ENCODE measurements at places on chromosomes 16 and 17.
A peak's percentile ranks its signal among the peaks of the same experiment; 100 is the strongest.

GRCh38 chr16:20114356-20114755 lies 40.7 kb upstream of the GPR139 start:
- peak; percentile 33 for DNase-seq

DNA sequence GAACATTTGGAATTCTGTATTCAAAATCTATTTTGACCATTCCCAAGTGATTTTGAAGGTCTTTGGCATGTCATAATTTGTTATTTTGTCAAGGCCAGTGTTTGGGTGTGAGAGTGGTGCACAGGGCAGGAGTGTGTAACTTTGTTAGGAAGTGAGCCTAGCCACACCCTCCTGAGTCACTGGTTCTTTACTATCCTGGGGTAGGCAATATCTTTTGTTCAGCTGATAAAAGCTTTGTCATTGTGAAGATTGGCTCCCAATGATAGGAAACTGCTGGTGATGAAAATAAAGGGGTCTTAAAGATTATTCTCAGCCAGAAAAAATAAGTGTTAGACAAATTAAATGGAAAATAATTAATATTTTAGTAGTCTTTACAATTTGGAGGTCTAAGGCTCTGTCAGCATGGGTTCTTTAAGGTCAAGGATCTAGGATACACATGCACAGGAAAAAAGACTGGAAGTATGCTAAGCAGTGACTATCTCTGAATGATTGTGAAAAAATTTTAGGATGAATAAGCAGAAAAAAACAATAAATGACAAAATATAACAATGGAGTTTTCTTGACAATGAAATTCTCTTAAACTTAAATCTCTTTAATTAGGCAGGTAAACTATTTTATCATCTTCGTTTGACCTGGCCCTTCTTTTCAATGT lies 5.1 kb downstream of the UBN1 start:
- no peak for DNase-seq

GRCh38 chr16:3664187-3664896 lies 9.9 kb downstream of the DNASE1 start:
- no peak for DNase-seq

GRCh38 chr16:49523435-49524159 lies 150.0 kb downstream of the C16orf78 start:
- no peak for DNase-seq

GRCh38 chr17:37701496-37701898 lies 43.4 kb downstream of the HNF1B start:
- DNase-seq, result no peak

DNA sequence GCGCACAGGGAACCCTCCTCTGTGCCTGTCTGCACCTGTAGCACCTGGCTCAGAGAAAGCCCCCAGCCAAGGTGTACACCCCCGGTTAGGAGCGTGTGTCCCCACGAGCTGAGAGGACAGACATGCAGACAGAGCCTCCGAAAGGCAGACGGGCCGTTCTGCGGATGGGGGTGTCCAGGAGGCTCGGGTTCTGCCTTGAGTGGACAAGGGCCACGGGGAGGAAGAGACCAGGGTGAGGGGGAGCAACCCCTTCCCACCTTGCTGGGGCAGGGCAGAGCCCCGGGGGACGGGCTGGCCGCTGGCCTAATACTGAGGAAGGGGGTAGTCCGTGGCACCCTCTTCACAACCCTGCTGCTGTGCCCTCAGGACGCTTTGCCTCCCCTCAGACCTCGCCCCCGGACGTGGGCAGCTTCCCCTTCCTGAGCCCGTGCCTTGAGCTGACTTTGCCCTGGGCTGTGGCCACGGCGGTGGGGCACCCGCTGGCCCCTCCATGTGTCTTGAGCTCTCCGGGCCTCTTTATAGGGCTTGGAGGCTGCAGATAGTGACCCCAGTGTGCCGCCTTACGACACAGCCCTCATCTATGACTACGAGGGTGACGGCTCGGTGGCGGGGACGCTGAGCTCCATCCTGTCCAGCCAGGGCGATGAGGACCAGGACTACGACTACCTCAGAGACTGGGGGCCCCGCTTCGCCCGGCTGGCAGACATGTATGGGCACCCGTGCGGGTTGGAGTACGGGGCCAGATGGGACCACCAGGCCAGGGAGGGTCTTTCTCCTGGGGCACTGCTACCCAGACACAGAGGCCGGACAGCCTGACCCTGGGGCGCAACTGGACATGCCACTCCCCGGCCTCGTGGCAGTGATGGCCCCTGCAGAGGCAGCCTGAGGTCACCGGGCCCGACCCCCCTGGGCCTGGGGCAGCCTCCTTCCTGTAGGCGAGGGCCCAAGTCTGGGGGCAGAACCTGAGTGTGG lies 5.7 kb downstream of the SLC22A31 start:
- no peak for DNase-seq

GRCh38 chr17:31390748-31391495 lies 553 bp upstream of the RAB11FIP4 start:
- DNase-seq, result no peak

GRCh38 chr17:73646409-73647300 lies 2.4 kb upstream of the SDK2 start:
- DNase-seq, result no peak

All from NCI-H1092 (cell line).